Stimulated activated memory B cell treated with anti-CD40 and anti-IgM and Interleukin-4, amounts not matched to agents 10 μg/mL and 1 μg/mL and 100 μg/mL, for 72 hours (primary cell): ENCODE measurements at places on chromosomes 1 and 21.

DNA sequence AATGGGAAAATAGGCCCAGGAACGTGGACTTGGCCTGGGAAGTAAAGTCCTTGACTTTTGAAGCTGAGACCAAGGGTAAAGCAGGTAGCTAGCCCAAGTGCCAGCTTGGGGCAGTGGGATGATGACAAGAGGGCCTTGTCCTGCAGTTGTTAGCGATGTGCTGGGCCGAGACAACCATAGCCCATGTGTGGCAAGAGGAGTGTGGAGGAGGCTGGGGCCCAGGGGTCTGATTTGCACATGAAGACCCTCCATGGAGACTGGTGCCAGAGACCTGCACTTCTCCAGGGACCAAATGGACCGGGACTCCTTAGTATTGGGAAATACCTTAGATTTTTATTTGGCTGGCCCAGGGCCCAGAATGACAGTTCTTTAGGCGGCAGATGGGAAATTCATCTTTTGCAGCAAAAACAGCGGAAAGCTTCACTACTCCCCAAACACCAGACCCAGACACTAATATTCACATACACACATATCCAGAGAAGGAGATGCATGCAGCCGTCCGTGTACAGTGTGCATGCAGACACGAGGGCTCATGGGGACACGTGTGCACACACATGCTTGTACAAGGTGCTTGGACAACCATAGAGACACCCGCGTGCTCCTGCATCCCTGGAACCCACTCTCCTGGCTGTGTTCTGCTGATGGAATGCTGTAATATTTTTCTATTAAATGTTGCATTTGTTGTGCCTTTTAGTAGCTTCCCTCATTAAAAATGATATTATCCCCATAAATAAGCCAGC lies 78.1 kb upstream of the CSF3R start:
- ATAC-seq, result no peak

DNA sequence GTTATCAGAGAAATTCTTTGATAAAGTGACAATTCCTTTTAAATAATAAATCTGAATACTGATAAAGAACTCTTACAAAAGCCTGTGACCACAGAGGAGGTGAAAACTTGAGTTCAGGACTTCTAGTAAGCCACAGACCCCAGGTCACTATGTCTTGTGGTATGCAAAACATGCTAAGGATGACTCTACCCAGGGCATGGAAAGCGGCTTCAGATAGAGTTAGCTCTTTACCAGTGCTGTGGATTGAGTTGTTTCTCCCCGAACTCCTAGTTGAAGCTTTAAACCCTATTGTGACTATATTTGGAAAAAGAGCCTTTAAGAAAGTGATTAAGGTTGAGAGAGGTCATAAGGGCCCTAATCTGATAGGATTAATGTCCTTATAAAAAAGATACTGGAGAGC lies 42.3 kb downstream of the HLX start:
- peak; percentile 63 for ATAC-seq

DNA sequence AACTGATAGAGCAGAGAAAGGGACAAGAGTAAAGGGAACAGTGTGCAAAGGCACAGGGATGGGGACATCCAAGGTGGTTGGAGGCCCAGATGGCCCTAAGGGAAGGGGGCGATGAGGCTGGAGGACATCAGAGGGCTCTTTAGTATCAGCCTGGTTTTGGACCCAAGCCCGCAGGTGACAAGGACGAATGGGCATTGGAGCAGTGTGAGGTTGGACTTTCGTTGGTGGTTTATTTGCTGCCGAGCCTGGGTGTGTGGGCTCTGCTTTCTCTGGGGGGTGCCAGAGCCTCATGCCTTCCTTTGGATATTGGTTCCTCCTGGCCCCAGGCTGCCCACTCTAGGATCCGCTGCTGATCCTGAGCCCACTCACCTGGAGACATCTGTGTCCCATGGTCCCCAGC lies 12.1 kb downstream of the FOXO6 start:
- ATAC-seq, result no peak

DNA sequence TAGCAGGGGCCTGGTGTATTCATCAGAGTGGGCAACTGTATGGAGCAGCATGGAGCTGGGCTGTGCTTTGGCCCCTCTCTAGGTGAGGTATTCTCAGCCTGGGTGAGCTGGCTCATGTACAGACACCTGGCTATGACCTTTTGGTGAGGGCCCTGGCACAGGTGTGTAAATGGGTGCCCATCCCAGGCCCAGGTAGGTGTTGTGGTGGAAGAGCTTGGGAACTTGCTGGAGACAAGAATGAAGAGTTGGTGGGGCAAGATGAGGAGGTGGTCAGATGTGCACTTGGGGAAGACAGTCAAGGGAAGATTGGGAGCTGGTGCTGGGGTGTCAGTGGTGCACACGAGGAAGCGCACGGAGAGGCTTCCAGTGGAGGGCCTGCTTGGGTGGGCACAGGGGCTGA lies 95.5 kb downstream of the TRIM11 start:
- no peak for ATAC-seq

- no peak for ATAC-seq
Measured at GRCh38 chr1:186022184-186022583, 288.0 kb downstream of the HMCN1 start.
